ENCODE measurements at places on chromosomes 11 and 22.
A peak's percentile ranks its signal among the peaks of the same experiment; 100 is the strongest.

DNA sequence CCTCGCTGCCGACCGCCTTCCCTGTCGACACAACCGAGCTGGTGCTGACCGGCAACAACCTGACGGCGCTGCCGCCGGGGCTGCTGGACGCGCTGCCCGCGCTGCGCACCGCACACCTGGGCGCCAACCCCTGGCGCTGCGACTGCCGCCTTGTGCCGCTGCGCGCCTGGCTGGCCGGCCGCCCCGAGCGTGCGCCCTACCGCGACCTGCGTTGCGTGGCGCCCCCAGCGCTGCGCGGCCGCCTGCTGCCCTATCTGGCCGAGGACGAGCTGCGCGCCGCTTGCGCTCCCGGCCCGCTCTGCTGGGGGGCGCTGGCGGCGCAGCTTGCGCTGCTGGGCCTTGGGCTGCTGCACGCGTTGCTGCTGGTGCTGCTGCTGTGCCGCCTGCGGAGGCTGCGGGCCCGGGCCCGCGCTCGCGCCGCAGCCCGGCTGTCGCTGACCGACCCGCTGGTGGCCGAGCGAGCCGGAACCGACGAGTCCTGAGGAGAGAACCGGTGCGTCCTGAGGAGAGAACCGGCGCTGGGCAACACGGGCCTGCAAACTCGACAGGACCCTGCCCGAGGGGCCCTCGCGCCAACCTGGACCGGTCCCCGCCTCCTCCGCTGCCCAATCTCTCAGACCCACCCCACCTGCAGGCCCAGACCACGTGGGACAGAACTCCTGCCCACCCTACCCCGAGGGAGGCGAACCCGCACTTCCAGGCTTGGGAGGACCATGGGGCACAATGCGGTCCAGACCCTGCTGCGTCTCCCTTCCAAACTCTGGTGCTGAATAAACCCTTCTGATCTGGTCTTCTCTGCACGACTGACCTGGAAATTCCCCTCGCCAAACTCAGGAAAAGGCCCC lies 866 bp downstream of the GP1BB start:
- peak; percentile 42 for DNase-seq

DNA sequence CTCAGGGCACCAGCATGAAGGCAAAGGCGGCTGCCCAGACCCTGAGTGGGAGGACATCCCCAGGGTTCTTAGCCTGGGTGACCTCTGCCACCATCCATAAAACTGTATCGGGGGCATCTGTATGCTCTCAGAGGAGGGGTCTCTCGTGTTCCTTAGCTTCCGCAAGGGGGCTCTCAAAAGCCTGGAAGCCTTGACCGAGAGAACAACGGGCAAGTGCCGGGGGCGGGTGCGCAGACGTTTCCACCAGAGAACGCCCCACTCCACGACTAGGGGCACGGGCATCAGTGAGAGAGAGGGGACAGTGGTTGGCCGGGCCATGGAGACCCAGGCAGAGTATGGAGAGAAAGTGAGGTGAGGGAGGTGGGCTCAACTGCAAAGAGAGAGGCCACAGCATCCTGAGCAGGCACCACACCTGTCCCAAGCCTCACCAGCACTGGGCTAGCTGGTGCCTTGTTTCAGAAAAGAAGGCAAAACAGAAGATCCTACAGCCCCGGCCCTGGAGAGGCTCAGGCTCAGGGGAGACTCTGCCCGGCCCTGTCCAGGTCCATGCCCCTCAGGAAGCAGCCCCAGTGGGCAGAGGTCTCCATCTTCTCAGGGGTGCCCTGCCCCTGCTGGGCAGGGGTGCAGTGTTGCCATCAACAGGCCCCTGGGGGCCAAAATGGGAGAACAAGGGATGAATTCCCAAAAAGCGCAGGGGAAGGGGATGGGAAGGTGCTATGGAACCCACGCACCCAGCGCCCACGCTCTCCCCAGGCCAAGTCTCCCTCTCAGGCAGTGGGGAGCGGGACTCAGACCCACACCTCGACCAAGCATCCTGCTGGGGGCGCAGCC lies 5.9 kb downstream of the TSPAN32 start:
- no peak for DNase-seq

DNA sequence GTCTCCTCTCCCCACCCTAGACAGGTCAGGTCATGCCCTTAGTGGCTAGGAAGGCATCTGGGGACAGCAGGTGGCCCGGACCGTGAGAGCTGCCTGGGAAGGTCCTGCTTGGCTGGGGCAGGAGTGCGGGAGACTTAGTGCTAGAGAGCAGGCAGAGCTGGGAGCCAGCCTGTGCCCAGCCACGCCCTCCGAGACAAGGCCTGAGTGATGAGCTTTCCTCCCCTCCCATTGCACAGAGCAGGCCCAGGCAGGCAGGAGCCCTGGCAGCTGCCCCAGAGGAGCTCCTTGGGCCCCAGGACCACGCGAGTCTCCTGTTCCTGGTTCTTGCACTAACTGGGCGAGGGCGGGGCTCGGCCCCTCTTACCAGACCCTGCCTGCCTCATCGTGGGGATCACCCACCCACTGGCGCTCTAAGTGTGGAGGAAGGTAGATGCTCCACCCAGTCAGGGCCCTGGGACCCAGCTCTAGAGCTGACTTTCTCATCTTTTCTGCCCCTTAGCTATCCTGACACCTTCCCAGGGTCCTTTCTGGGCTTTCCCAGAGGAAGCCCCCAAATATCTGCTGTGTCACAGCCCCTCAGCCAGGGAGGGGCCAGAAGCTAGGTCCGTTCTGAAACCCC lies 44.9 kb downstream of the MACROD1 start:
- DNase-seq: no peak

- no peak for DNase-seq
These were observed 11.6 kb downstream of the IL2RB start for GRCh38 chr22:37137903-37138665.

- DNase-seq: no peak
These were observed 23.9 kb downstream of the RTN4RL2 start for GRCh38 chr11:57484141-57484710.

DNA sequence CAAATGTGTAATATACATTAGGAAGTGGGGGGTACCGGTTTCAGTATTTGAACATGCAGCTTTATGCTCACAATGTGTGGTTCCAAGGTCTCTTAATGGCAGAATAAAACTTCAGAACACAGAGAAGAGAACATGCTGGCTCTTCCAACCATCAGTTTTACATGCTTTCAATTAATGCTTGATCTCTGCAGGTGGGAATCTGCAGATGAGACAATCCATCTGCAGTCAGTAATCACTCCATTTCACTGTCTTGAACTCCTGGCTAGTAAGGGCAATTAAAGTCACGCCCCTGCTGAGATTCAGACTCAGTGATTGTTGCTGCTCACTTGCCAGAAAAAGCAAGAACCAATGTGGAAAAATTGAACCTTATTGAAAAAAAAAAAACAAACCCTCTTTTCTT lies 945.7 kb downstream of the DLG2 start:
- DNase-seq: no peak

- no peak for DNase-seq
These were observed 332.8 kb downstream of the MN1 start for GRCh38 chr22:27468712-27469111.

- DNase-seq: peak; percentile 43
These were observed 15.9 kb upstream of the HYLS1 start for GRCh38 chr11:125871391-125872137.

- DNase-seq: no peak
These were observed 44.3 kb downstream of the DNHD1 start for GRCh38 chr11:6541356-6541755.

- no peak for DNase-seq
These were observed 406.5 kb upstream of the SYN3 start for GRCh38 chr22:33464698-33465097.

- DNase-seq: no peak
These were observed 42.4 kb upstream of the HIPK3 start for GRCh38 chr11:33214767-33215166.

DNA sequence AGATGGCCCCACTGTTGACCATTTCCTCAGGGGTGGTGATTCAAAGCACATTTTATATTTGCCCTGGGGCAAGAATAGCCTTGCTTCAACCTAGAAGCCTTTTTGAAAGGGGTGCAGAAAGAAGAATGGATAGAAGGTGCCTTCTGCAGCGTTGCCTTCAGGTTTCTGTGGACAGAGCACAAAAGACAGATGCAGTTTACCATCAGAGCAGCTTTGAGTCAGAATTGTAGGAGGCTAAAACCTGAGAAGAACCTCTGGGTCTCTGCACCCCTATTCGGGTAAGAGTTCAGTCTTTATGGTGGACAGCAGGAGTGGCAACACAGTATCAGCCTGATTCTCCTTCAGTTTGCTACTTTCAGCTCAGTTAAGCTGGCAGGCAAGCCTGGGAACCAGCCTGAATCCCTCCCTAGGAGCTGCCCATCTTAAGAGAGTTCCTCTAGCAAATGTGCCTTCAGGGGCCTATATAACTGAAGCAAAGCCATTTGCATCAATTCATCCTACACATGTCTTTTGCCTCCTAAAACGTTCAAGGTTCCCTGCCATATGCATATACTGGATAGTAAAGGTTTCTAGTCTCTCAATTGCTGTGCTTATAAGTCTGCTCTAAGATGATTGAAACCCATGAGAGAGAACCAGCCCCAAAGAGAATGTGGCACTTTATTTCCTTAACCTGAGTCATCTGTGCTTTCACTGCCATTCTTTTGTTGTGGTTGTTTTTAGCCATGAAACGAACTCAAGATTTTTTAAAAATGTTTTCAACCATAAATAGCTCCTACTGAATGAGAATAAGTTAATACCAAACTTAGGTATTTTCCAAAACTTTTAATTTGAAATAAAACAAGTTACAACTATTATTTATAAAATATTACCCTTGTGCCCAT lies 123.0 kb downstream of the TRIM44 start:
- peak; percentile 25 for DNase-seq

DNA sequence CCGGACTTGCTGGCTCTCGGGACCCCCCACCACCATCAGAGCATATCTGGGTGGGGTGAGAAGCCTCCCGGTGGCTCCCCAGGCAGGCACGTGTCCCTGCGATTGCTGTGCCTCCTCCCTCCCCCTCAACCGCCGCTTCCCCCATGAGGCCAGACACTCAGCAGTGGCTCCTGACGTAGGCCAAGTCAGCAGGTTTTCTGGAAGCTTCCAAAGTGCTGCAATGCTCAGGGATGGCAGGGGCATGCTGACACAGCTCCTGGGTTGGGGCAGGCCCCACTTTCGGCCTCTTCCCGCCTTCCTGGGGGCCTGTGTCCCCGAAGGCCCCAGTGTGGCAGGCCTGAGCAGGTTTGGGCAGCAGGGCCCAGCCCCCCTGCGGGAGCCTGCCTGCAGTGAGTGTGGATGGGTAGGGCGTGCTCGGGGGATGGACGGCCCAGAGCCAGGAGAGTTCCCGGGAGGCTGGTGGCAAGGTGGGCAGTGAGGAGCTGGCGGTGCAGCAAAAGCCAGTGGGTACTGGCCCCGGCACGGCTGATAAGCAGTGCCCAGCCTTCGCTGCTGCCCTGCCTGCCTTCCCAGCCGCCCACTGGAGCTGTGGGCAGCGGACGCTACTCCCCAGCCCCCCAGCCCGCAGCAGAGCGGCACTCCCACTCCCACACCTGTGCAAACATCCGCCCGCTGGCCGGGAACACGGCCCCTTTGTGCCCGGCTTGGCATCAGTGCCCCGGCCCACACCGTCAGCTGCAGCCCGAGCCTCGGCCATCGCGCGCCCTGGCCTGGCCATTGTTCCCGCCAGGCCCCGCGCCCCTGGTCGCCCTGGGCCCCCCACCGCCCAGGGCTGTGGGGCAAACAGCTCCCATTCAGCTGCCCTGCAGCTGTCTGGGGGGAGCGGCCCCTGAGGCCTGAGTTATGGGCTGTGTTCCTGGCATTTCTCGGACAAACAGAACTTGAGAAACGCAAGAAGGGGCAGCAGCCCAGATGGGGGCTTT lies 125.0 kb downstream of the KCNQ1OT1 start:
- no peak for DNase-seq

- DNase-seq: peak; percentile 45
These were observed 867 bp downstream of the SPA17 start for GRCh38 chr11:124674571-124674970.

DNA sequence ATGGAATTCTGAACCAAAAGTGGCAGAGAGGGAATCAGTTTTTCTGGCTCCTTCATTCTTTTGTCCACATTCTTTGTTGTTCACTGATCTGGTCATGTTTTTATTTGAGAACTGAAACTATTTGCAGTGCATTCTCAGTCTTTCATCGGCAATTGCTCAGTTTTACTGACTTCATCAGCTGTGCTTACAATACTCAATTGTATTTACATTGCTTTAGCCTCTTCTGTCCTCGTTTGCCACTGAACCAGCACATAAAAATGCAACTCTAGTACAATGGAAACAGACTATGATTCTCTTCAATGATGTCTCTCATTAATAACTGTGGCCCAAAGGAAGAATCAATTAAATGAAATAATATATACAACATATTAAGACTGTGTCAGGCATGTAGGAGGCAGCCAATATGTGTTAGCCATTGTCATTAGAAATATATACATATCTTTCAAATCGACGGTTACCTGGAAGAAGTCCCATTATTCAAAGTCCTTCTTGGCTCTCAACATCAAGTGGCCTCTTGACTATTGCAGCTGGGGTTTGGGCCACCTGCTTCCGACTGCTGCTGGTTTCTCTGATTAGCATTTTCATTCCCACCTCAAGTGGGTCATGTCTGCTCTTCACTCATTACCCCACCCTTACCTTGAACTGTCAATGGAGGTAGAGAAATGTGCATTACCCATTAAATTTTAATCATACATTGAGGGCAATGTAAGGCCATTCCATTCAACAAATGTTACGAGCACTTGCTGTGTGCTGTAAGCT lies 600.1 kb downstream of the INSC start:
- no peak for DNase-seq

GRCh38 chr22:50363166-50363802 lies 20.2 kb downstream of the PPP6R2 start:
- no peak for DNase-seq

DNA sequence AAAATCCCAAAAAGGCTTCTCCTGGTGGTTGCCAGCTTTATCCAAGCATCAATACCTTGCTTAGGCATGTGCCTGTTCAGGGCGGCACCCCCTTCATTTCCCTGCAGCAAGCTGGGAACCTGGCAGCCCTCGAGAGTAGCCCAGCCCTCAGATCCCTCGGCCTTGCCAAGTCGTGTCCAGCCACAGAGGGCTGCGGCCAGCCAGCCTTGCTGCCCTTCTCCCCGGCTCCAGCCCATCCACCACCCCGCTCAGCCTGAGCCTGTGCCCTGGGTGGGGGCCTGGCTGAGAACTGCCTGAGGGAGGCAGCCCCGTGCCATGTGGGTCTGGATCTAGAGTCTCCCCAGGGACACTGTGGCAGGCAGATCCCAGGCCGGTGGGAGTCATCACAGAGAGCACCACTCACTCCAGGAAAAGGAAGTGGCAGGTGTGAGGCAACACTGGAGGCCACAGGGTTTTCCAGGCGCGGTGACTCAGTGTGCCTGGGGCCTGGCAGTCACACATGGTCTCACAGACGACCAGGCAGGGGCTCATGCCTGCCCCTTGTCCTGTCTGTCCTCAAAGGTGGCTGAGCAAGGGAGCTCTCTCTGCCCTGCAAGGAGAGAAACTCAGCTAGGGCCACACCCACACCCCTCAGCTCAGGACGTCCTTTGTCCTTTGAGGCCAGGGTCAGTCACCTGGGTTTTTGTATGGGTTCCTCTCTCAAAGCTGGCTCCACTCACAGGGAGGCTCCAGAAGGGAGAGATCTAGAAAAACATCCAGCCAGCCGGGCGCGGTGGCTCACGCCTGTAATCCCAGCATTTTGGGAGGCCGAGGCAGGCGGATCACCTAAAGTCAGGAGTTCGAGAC lies 12.2 kb upstream of the CDC42BPG start:
- peak; percentile 96 for DNase-seq

- DNase-seq: no peak
These were observed 8.7 kb downstream of the SPI1 start for GRCh38 chr11:47369676-47370075.

Data from trophoblast cell (in vitro differentiated cells and primary cell).